Tibial nerve (tissue), 4 donors: ENCODE measurements at places on chromosomes 7 and 10. TPM values are rescaled to one million over a fixed set of nuclear protein-coding genes. Genes with fewer than 3 reads are reported as not detected.

DNA sequence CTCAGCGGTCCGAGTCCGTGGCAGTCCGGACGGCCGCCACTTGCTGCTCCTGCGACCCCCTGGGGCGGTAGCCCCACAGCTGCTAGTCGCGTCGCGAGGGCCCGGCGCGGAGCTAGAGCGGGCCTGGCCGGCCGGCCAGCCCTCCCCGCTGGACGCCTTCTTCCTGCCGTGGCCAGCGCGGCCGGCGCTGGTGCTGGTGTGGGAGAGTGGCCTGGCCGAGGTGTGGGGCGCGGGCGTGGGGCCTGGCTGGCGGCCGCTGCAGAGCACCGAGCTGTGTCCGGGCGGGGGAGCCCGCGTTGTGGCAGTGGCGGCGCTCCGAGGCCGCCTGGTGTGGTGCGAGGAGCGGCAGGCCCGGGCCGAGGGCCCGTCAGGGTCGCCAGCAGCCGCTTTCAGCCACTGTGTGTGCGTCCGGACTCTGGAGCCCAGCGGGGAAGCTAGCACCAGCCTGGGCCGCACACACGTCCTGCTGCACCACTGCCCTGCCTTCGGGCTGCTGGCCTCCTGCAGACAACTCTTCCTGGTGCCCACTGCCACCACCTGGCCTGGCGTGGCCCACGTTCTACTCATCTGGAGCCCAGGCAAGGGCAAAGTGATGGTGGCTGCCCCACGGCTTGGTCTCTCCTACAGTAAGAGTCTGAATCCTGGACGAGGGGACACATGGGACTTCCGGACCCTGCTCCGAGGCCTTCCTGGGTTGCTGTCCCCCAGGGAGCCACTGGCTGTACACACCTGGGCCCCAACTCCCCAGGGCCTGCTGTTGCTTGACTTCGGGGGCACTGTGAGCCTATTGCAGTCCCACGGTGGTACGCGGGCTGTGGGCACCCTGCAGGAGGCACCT, 631 bp downstream of the HPS6 start:
- H3K4me3 ChIP-seq = peak overlapping the region; percentile 91
- H3K4me1 ChIP-seq = peaks cover 14% of the 10 kb centered on the region
- H3K27me3 ChIP-seq = no peaks in the 10 kb centered on the region
- peak overlapping the region; percentile 95 for H3K27ac ChIP-seq
- no peak for DNase-seq

OR9A2 gene
- total RNA-seq = not detected

DNA sequence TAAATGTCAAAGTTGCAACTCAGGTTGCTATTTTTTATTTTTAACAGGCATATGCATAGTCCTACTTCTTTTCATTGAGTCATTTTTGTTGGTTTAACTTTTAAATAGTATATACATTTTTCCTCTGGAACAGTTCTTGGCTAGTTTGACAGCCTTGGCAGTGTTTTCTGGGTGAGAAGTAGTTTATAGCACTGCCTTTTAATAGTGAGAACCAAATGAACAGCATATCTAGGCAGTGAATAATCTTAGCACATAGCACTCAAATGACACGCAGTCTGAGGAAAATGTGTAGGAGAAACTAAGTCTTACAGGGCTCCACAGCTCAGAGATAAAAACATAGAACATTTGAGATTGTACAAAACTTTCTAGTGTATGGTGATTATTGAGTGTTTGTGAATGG, 265.5 kb upstream of the POT1 start:
- H3K4me1 ChIP-seq = no peaks in the 10 kb centered on the region
- H3K27me3 ChIP-seq = no peaks in the 10 kb centered on the region
- DNase-seq = no peak
- H3K4me3 ChIP-seq = no peak overlapping the region

GRCh38 chr10:4201866-4202825, 417.1 kb upstream of the KLF6 start:
- no peaks in the 10 kb centered on the region for H3K36me3 ChIP-seq
- H3K4me1 ChIP-seq = no peaks in the 10 kb centered on the region
- no peak overlapping the region for H3K27ac ChIP-seq
- H3K27me3 ChIP-seq = no peaks in the 10 kb centered on the region
- no peak for DNase-seq

GRCh38 chr10:104028146-104028545, 57.5 kb downstream of the COL17A1 start:
- peak; percentile 4 for DNase-seq
- no peaks in the 10 kb centered on the region for H3K4me1 ChIP-seq
- no peak overlapping the region for H3K4me3 ChIP-seq
- no peaks in the 10 kb centered on the region for H3K27me3 ChIP-seq

- no peak for DNase-seq
- no peaks in the 10 kb centered on the region for H3K27me3 ChIP-seq
- H3K36me3 ChIP-seq = no peaks in the 10 kb centered on the region
- H3K4me1 ChIP-seq = peaks cover 4% of the 10 kb centered on the region
These were observed 40.8 kb upstream of the LOXL4 start for GRCh38 chr10:98308669-98309365.

DNA sequence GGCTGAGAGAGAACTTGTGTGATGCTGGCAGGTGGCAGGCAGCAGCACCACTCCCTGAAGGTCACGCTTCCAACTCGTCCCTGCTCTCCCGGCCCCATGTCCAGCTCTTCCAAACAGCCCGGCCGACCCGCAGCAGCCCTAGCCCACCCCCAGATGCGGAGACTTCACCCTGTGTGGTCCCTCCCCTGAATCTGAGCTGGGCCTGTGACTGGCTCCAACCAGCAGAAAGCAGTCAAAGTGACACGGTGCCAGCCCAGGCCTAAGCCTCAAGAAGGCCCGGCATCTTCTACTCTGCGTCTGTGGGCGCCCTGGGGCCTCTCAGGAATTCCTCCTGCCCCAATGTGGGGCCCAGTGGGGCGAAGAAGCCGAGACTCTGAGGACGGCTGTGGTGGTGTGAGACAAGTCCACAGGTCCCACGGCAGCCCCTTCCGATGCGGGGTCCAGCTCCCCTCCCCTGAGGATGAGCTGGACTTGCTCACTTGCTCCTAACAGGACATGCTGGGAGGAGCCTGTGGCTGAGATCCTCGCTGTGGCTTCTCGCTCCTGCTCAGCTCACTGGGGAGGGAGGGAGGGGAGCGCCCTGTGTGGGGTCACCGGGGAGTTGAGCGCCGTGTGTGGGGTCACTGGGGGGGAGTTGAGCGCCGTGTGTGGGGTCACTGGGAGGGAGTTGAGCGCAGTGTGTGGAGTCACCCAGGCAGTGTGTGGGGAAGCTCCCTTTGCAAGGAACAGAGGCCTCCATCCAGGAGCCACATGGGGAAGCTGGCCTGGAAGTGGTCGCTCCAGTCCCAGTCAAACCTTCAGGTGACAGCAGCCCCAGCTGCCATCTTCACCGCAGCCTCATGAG, 9.5 kb downstream of the STK32C start:
- no peak overlapping the region for H3K27ac ChIP-seq
- no peaks in the 10 kb centered on the region for H3K4me1 ChIP-seq
- H3K36me3 ChIP-seq = no peaks in the 10 kb centered on the region
- no peak overlapping the region for H3K4me3 ChIP-seq
- no peaks in the 10 kb centered on the region for H3K27me3 ChIP-seq
